ENCODE measurements at places on chromosomes 5 and 9.

GRCh38 chr9:130301483-130302286, 36.1 kb downstream of the HMCN2 start:
- no peak for DNase-seq

DNA sequence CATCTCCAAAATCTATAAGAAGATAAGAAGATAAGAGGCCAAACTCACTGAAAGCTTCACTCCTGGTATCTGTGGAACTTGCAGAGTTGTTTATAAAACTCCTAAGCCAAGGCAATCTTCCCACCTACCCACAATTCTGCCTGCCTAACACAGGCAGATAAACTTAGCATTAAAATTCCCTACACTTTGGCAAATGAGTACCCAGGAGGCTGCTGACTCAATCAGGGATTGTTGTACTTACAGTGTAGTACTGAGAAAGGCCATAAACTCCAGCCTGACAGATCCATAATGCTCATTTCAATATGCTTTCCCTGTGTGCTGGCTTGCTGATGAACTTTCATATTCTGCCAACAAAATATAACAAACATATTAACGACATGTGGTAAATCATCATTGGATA, 725.2 kb downstream of the BRINP1 start:
- no peak for DNase-seq

DNA sequence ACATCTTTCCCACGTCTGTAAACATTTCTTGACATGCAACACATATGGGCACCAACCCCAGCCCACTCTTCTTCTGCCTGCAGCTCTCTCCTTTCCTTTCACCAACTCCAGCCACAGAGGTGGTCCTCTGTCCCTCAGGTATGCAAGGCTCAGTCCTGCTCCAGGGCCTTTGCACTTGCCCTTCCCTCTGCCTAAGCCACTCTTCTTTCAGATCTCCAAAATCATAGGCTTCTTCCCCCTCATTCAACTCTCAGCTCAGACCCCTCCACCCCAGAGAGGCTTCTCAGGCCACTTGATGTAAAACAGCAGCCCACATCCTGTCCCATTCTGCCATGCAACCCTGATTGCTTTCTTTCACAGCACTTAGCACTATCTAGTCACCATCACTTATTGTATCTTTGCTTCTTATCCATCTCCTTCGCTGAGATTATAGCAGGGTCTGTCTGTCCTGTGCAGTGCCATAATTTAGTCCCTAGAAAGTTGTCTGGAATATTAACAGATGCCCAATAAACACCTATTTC, 3.4 kb downstream of the LIFR start:
- DNase-seq, result no peak

GRCh38 chr9:102209176-102209575, 470.7 kb upstream of the GRIN3A start:
- no peak for DNase-seq

DNA sequence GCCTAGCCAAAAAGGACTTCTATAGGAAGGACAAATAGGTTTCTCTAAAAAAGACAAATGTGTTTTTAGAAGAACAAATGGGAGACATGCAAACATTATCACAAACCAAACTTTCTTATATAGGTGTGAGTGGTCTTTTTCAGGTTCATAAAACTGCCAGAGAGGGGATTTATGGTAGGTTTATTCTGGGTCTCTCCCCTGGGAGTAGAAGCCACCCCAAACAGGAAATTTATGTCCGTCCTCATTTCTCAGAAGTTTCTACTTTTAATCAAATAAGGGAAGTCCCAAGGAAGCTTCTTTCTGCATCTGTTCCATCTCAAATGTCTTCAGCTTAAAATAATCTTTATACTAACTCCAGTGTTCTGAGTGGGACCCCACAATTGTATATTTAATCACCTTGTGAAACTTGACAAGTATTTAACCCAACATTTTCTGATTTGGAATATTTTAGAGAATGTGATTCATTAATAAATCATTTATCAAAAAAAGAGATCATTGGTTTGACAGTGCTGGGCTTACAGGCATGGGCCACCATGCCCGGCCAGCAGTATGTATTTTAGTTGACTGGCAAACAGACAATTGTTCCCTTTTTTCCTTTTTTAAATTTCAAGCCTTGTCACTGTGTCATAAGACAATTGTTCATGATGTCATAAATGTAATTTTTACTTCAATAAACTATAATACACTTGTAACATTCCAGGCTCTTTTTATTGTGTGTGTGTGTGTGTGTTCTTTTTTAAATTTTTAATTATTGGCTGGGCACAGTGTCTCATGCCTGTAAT, 44.6 kb upstream of the GLDC start:
- no peak for DNase-seq

- DNase-seq, result no peak
Observed at GRCh38 chr5:96324708-96325107, 108.3 kb downstream of the PCSK1 start.
